ENCODE measurements at places on chromosomes 2 and 18.

GRCh38 chr18:48815581-48816324 lies 135.0 kb downstream of the SMAD7 start:
- no peak for DNase-seq

DNA sequence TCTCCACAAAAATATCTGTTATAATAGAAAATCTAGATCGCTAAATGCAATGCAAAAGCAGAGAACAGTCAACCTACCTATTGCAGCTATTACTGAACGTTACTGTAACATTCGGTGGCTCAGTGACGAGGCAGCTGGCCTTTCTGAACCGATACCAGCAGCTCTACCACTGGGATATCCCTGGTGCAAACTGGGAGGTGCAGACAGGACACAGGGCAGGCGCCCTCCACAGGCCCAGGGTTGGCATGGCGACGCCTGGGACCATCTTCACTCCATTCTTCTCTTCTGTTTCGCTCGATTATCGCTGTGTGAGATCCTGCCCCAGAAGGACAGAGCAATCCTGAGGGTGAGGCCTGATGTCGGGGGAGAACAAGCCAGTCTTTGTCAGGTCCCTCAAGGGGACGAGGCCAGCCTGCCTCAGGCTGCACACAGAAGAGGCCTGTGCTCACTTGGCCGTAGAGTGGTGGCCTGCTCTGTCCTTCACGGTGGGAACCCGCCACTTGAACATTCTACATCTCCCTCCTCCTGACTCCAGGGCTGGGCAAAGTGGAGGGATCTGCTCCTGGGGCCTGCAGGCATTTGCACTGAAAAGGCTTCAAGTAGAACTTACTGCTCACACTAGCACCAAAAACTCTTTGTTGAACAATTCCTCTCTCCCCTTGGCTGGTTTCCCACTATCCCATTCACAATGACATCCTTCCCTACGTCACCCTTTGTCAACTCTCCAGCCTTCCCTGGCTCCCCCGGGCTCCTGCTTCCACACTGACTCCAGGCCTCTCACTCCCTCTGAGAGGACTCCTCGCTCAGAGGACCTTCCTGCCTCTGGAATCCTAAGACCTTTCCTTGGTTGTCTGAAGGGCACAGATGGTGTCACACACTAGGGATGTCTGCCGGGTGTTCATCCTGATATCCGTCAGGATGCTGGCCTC lies 49.7 kb downstream of the CYRIA start:
- no peak for DNase-seq

DNA sequence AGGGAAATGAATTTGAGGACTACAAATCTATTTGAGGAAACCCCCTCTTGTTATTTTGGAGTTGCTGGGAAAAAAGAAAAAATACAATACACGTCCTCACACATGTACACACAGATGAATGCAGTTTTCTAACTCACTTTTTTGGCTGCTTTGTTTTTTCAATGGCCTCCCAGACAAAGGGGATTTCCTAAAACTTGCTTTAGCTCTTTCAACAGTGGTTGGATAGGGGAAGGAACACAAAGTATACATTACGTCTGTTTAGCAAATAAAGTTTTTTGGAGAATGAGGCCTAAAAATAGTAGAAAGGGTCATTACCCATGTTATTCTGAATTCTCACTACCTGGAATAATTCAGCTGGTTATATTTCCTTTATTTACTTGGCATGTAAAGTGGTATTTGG lies 125.3 kb upstream of the ITGB6 start:
- no peak for DNase-seq

- no peak for DNase-seq
Observed at GRCh38 chr2:195021711-195022507, 635.1 kb upstream of the SLC39A10 start.

DNA sequence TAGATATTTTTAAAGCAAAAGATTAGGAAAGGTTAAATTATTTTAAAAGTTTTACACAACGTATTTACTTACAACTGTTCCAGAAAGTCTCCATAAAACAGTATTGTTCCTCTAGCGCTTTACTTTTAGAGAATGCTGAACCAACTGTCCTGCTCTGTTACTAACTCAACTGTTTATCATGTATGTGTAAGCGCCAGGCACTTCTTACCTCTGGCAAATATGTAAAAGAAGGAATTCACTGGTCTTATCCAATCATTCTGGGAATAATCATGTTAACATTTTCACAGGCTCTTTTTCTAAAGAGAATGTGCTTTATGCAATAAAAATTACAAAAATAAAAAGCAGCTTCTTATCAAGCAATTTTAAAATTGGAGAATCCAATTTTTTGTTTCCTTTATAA lies 68.0 kb downstream of the COBLL1 start:
- DNase-seq: no peak

GRCh38 chr2:120815292-120815691 lies 79.6 kb downstream of the GLI2 start:
- no peak for DNase-seq

DNA sequence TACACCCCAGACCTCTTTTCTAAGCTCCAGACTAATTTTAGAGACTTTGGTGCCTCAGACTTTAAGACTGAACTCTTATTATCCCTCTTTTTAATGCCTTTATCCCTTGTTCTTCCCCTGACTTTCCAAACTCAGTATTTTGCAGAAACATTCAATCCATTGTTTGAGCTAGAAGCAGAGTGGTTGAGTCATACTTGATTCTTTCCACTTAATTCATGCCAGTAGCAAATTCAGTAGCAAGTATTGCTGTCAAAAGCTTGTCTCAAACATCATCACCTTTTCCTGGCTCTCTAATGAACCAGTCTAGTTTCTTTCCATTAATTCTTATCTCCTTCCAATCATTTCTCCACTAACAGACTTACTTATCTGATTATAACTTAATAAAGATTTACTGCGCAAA lies 699.7 kb upstream of the ZNF804A start:
- no peak for DNase-seq

DNA sequence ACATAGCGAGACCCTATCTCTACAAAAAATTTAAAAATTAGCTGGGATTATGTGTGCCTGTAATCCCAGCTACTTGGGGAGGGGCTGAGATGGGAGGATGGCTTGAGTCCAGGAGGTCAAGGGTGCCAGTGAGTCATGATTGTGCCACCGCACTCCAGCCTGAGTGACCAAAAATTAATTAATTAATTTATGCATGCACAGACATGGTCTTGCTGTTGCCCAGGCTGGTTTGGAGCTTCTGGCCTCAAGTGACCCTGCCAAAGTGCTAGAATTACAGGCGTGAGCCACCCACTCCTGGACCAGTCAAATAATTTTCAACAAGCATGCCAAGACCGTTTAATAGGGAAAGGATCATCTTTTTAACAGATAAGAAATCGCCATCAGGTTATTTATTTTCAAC lies 57.7 kb upstream of the TFCP2L1 start:
- no peak for DNase-seq

DNA sequence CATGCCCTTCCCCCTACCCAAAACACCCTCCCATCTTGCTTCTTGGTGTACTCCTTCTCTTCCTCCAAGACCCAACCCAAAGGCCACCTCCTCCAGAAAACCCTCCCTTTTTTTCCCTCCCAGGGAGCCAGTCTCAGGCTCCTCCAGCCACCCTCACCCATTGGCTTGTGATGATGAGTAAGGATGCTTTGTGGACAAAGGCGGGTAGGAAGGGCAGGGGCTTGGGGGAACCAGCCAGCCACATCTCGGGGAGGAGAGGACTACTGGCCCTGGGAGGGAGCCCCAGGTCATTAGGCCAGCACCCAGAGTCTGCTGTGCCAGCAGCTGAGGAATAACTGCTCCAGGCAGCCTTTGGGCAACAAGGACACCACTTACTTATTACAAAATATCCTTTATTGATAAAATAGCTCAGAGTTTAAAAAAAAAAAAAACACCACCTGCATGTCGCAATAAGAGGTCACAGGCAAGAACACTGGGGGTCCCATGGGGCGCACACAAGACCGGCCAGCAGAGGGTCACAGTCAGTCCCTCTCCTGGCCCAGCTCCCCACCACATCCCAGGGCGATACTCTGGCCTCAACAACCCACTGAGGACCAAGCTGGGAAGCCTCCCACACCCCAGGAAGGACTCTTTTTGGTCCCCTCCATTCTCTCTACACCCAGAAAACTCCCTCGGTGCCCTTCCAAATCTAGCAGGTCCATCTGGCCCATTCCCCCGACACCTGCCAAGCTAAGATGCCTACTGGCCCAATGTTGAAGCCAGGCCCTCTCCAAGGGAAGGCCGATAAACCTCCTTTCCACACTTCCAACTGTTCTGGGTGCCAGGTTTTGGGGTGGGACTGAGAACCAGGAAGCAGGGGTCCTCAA lies 3.6 kb downstream of the ADRA2B start:
- no peak for DNase-seq

- DNase-seq: no peak
Observed at GRCh38 chr2:222576171-222577081, 79.5 kb downstream of the FARSB start.

- DNase-seq: no peak
Observed at GRCh38 chr2:127631541-127631996, 14.4 kb upstream of the GPR17 start.

DNA sequence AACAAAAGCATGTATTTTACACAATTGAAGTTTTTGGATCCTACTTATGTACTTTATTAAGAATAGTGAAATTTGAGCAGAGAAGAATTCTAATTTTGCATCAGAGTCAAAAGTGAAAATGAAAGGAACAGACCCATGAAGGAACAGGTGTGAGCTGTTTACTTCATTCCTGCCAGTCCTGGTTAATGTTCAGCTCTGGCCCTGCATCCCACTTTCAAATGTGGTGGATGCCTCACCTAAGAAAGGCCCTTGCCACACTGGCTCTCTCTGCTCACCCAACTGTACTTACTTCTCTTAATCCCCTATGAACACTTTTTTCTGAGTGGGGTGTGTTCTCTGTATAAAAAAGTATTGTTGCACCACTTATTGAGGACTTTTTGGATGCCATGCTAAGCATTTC lies 22.2 kb downstream of the FAM110C start:
- no peak for DNase-seq

DNA sequence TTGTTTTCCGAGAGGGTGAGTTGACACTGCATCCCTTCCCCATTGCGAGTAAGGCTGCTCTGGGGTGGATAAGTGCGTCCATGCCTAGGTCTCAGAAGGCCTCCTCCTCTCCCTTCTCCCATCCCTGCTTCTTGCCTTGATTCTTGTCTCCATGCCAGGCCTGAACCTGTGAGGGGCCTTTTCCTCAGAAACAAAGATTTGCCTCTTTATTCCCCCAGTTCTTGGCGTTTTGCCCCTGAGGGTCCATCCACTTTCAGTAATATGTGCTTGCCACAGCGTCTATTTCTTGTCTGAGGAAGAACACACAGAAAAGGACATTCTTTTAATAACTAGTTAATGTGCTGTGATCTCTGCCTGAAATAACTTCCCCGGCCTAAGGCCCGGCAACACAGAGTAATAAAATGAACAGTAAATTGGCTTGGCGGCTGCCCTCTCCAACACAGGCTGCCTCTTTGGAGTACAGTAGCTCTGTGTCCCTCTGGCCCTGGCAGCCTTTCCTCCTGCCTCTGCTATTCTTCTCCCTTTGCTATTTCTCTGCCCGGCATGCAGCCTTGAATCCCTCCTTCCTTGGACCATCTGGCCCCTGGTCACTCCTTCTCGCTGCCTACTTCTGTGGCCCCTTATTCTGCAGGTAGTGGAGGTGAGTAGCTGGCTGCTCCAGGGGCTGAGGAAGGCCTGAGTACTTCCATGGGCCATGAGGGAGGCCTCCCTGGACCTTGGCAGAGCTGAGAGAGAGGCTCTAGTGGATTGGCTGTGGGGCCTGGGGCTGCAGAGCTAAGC lies 4.4 kb downstream of the EHD3 start:
- no peak for DNase-seq

- no peak for DNase-seq
Observed at GRCh38 chr2:100674666-100675065, 111.9 kb downstream of the PDCL3 start.

All from CD4-positive, alpha-beta T cell (primary cell).